COLO829 (cell line): ENCODE measurements at places on chromosomes 5 and 9.

GRCh38 chr5:130198927-130199326 is 294.7 kb downstream of the CHSY3 start:
- DNase-seq = peak; percentile 8

DNA sequence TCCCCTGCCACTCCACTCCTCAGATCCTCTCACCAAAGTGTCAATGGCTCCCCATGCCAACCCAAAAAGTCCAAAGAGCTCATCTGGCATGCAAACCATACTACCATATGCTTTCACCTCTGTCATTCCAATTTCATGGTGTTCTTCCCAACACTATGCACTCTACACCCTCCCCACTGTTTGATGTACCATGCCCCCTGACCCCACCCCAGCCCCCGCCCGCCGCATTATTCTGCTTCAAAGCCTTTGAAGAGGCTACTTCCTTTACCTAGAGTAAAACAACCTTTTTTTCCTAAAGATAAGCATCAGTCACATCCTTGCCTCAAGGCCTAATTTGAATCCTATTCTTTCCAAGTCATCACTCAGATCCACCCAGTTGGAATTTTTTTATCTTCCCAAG is 226.3 kb downstream of the DEPDC1B start:
- no peak for DNase-seq

- DNase-seq = no peak
These were observed 10.0 kb upstream of the LECT2 start for GRCh38 chr5:135964670-135965320.

DNA sequence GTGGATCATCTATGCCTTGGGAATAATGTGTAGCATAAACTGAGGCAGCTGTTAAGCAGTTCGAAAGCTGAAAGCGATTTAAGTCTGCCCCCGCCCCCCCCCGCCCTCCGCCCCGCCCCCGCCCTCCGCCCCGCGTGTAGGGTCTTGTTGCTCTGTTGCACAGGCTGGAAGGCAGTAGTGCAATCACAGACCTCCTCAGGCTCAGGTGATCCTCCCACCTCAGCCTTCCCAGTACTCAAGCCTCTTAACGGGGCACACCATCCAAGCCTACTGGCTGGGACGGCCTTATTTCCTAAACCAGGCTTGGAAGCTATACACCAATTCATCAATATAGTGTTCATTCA is 945 bp downstream of the ANKDD1B start:
- no peak for DNase-seq

DNA sequence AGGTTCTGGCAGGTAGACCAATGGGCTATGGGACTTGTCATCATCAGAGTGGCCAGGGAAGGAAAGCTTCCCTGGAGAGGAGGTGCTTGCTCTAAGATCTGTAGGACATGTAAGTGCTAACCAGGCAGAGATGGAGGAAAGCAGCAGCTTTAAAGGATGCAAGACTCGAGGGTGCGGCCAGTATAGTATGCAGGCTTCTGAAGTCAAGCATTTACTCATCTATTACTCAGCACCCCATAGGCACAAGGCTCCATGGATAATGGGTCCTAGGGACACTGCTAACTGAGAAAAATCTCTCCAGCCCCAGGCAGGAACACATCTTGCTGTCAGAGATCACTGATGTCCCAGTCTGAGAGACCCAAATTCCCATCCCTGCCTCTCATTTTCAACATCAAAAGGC is 49.7 kb downstream of the WWC1 start:
- no peak for DNase-seq

DNA sequence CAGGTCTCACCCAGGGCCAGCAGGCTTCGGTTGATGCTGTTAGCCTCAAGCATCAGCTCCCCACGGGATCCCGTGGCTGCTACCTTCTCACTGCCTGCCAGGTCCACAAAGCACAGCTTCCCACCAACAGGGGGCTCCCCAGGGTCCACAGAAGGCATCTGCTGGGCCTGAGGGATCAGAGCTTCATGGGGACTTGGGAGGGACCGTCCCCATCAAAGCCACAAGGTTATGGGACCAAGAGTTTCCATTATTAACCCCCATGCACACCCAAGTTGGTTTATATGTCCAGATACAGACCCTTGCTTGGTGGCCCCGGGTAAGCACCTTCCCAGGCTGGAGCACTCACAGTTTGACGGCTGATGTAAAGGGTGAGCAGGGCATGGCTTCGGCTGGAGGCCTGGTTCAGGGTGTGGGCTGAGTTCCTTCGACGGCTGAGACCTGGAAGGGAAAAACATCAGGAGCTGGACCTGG is 3.0 kb downstream of the KIF12 start:
- no peak for DNase-seq

GRCh38 chr5:167029488-167029887 is 1262.0 kb upstream of the WWC1 start:
- no peak for DNase-seq

DNA sequence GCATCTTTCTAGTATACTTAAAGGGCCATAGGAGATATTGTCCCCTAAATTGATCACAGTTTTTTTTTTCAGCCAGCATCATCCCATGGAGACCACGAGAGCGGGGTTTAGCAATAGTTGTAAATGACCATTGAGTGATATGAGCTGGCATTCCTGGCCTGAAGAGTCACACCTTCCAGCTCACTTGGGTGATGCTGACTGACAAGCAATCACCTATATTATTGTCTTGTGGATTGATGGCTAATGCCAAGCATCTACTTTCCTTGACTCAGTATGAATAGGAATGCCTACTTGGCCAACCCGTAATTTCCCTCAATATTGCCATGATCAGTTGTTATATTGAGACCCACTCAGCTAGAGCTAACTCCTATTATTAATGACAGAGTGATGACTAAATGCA is 70.5 kb downstream of the ADAMTSL1 start:
- no peak for DNase-seq

GRCh38 chr9:83596899-83597504 is 25.9 kb upstream of the IDNK start:
- peak; percentile 68 for DNase-seq

DNA sequence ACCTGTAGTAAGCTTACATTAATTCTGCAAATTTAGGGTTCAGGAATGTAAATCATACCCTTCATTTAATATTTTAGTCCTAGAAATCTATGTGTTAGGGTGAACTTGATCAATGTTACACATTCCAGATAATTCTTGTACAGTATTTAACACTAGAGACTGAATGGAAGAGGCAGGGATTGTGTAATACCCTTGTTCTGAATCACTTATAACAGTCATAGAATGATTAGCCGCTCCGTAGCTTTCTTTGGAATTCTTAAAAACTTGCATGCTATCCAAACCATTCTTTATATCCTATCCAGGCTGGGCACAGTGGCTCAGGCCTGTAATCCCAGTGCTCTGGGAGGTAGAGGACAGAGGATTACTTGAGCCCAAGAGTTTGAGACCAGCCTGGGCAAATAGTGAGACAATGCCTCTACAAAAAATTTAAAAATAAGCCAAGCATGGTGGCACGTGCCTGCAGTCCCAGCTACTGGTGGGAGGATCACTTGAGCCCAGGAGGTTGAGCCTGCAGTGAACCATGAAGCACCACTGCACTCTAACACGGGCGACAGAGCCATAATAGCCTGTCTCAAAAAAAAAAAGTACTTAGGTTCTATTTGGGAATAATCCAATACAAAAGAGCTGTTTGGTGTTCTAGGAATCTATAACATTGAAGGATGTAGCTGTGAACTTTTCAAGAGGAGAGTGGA is 8.3 kb downstream of the ZNF483 start:
- no peak for DNase-seq

- no peak for DNase-seq
These were observed 10.3 kb downstream of the FST start for GRCh38 chr5:53490747-53491146.

DNA sequence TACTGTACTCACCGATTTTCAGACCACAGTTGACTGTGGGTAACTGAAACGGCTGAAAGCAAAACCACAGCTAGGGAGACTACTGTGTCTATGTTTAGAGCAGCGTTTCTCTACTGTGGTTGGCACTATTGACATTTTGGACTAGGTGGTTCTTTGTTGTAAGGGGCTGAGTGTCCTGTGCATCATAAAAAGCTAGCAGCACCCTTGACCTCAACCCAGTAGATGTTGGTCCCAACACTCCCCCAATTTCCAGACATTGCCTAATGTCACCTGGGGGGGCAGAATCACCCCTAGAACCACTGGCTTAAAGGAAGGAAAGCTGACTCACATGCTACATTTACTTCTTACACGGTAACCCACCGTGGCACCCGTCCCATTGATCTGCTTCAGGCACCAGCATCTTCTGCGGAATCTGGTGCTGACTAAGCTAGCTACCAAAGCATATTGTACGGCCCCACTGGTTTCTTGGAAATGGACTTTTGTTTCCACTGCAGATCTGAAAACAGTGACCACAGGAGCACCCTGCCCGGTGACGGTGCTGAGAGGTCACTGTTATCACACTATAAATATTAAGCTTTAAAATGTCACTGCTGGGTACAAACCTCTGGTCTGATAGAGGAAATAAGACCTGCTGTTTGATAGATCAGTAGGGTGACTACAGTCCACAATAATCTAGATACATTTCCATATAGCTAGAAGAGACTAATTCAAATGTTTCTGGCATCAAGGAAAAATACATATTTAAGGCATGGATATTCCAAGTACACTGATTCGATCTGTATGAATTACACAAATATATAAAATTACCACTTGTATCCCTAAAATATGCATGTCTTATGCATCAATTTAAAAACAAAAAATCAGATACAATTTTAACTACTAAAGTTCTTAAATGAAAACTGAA is 151.4 kb downstream of the HSD17B3 start:
- no peak for DNase-seq

DNA sequence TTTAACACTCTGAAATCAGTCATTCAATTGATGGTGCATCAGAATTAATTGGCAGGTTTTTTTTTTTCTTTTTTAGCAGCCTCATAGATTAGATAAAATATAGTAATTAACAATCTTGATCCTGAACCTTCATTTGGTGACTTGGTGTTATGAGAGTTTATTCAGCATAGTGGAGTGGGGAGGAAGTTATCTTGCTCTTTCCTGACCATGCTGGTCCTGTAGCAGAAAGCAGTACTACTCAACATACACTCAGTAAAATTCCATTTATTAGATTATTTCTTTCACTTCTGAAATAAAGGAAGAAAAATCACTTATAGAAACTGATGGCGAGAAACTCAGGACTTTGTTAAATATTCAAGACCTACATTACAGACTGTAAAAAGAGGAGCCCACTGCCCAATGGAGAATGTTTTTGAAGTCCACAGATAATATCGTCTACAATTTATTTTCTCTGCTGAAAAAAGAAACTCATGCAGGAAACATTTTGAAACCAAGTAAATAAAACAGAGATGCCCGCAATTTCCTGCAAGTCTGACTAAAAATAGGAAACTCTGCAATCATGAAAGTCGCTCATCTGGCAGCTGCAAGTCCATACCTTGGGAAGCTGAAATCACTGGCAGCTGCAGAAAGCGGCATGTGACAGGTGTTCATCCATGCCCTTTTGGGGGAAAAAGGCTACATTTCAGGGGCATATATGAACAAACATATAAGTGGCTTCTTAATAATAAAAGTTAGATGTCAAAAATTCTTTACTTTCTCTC is 233.2 kb upstream of the RFX3 start:
- no peak for DNase-seq

- no peak for DNase-seq
These were observed 1.6 kb upstream of the TNPO1 start for GRCh38 chr5:72814864-72815263.

DNA sequence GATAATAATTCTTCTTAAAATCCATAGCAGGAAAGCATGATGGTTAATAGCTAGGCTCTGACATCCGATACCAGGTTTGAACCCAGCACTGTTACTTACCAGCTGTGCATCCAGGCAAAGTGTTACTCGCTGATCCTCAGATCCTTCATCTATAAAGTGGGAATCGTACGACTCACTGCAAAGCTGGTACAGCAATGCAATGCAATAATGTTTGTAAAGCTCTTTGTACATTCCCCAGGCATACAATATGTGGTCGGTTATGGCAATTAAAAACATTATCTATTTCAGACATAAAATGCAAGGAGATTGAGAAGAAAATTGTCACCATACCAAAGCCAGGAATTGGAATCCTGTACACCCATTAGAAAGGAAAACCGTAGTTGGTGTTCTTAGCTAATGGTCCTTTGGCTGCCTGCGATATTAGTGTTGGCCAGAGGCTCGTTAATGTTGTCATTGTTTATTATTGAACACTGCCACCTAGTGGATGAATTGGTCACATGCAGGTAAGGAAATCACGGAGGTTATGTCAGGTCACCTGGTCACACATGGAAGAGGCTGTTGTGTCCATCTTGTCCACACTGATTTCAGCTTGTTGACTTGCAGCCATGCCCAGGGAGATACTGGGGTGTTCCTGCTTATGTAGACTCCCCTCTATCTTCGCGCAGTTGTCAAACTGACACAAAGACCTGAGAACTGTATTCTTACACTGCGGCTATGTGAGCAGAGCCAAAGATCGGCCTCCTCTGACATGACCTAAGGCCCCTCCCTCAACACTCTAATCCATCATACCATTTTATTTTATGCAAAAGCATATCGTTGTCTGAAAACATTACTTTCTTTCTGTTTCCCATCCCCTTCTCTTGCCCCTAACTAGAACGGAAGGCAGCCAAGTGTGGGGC is 87.5 kb upstream of the PPP2R2B start:
- peak; percentile 26 for DNase-seq

GRCh38 chr9:124266139-124266825 is 8.5 kb downstream of the NEK6 start:
- no peak for DNase-seq

- DNase-seq = no peak
These were observed 7.9 kb upstream of the IER5L start for GRCh38 chr9:129185991-129186390.

GRCh38 chr9:98921732-98922131 is 22.0 kb upstream of the COL15A1 start:
- no peak for DNase-seq

DNA sequence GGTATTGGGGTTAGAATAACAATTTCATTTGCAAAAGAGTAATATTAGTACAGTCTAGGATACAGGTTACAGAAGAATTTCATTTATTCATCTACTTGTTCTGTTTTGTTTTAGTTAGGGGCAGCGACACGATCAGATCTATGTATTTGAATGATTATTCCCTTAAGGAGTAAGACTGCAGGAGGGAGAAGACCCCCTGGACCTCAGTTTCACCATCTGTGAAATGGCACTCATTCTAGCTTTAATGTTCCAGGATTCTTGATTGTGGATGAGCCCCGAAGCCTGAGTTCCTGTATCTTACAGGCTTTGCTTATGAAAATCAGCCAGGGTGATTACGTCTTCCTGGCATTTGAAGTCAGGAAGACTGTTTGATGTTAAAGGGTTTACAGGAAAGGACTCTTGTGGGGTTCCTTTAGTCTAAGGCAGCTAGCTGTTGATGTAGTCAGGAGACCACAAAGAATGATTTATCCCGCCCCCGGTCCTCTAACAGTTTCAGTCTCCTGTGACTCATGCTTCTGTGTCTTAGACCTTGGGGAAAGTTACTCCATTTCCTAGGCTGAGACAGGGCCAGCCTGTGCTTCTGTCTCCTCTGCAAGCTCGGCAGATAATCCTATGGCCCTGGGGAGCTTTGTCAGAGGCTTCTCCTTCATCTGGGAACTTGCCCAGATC is 11.5 kb downstream of the SMIM3 start:
- peak; percentile 92 for DNase-seq

GRCh38 chr5:172437445-172438318 is 16.6 kb downstream of the SH3PXD2B start:
- DNase-seq = peak; percentile 90

GRCh38 chr5:173925449-173926071 is 37.4 kb downstream of the CPEB4 start:
- peak; percentile 46 for DNase-seq
